ENCODE measurements at places on chromosomes 11 and 22.

DNA sequence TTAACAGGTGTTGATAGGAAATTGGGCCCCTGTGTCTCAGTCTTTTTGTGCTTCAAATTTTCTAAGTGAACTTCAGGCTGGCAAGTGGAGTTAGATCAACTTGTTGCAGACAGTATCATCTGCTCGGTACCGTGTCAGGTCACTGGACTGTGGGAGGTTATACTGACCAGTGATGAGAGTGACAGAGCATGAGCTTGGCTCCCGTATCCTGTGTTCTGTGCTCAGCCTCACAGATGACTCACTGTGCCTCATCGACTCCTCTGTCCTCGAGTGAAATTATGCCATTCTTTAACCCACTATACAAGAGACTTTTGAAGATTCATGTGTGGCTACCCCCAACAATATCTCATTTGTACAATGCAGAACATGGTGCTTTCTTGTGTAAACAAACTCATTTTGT is 7.9 kb downstream of the GRAP2 start:
- DNase-seq, result no peak

- DNase-seq, result no peak
Measured at GRCh38 chr11:108498816-108499408, 728 bp upstream of the POGLUT3 start.

DNA sequence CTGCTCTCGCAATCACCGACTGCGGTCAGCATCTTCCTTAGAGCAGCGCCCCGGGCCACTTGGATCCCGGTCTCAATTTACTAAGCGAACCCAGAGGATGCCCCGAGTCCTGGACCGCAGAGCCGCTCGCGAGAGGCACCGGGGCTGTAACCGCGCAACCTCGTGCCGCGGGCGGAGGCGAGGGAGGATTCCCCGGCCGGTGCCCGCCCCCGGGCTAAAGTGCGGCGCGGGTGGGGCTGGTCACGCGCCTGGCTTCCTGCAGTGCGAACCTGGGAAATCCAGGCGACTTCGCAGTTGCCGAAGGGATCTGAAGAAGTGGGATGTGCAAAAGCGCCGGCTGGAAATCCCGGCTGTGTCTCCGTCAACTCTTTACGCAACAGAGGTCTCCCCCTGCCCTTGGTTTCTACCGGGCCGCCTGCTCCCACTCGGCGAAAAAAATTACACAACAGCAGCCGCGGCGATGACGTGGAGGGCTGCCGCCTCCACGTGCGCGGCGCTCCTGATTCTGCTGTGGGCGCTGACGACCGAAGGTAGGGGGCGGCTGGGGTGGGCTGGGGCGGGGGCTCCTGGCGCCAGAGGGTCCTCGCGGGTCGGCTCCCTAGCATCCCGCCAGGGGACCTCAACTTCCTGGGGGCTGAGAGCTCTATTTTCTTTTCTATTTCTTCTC is at the start of gene NCR3LG1:
Gene NCR3LG1, plus strand, starts transcription at position 291 of the 667 bp plus-strand sequence. Its CDS starts 170 bp downstream, at position 461.
- peak; percentile 25 for DNase-seq

- DNase-seq, result no peak
Measured at GRCh38 chr11:47393163-47394049, 15.0 kb upstream of the SLC39A13 start.

DNA sequence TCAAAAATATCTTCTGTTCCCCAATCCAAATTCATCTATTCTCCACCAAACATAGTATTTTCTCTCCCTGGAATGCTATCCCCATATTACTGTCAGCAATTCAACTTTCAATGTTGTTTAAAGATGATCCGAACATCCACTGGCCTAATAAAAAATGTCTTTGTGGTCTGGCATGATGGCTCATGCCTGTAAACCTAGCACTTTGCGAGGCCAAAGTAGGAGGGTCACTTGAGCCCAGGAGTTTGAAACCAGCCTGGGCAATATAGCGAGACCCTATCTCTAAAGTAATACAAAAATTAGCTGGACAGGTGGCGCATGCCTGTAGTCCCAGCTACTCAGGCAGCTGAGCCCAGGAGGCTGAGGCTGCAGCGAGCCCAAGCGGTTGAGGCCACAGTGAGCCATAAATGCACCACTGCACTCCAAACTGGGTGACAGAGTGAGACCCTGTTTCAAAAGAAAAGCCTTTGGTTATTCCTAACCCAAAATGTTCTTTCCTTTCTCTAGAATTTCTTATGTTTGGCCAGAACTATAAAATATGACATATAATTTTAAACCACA is 29.8 kb downstream of the SIK3 start:
- DNase-seq, result no peak

GRCh38 chr22:50089682-50090411 is at the start of gene MOV10L1:
Gene MOV10L1 (plus strand): TSS chr22:50090006. CDS start chr22:50090089, 83 bp downstream.
- DNase-seq, result no peak

DNA sequence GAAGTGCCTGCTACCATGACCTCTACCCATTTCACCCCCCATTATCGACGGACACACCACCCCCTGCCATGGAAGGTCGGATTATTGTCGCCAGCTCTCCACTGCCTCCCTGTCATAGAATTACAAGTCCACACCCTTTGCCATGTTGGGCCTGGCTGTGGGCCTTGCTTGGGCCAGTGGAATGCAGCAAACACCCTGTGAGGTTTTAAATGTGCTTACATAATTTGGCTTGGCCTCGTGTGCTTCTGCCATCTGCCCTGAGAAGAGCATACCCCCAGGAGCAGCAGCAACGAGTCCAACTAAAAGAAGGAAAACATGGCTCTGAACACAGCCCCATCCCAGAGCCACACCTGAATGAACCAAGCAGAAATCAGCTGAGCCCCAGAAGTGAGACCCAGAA is 94.1 kb upstream of the PRDM11 start:
- DNase-seq, result no peak

DNA sequence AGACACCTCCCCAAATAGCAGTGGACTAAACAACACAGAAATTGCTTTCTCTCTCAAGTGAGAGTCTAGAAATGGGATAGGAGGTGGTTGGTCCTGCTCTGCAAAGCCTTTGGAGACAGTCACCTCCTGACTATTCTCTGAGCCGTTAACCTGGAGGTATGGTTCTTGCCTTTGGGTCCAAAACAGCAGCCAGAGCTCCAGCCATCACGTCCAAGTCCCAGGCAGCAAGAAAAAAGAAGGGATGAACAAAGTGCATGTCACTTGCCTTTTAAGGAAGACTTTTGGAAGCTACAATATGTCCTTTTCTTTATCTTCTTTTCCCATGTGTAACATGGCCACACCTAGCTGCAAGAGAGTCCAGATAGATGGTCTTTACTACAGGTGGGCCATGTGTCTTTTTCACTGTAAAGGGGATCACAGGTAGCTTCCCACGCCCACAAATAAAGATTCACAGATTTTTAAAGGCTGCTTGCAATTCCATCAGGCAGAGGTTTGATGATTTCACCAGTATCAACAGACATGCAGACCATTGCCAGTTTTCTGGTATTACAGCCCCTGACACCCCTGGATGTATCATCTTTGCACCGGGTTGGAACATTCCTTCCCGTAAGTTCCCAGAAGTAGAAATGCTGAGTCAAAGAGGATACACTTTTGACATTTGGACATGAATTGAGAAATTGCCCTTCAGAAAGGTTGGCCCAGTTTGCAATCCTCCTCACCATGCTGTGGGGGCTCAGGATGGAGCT is 66.0 kb downstream of the MYEOV start:
- no peak for DNase-seq

GRCh38 chr22:40718250-40719204 is 39.2 kb downstream of the MCHR1 start:
- DNase-seq, result no peak

GRCh38 chr22:22943521-22944267 is 56.1 kb downstream of the IGLL5 start:
- DNase-seq, result no peak

- DNase-seq, result no peak
Measured at GRCh38 chr11:126059238-126059781, 3.4 kb downstream of the CDON start.

DNA sequence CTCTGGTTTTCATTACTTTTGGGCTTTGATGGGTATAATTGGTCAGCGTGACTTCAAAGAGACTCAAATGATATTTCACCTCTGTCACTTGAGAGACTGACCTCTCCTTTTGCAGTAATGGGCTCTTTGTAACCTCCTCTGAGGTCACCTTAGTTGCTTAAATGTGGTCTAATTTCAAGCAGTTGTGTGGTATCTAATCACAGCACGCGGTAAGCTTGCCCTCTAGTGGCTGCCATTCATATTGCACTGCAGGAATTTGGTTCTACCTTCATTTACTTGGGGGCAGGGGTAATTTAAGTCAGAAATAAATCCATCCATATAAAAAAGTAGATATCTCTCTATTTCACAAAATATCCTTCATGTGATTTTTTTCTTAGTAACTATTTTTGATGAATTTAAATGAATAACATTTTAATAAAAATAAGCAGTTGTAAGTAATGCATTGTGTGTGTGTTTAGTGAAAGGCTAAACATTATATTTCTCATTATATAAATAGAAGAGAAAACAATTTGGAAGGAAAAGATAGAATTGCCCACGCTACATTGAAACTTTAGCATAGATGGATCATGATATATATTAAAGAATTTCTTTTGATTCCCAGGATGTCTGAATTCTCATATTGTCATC is 55.0 kb upstream of the ANO3 start:
- DNase-seq, result peak; percentile 69

DNA sequence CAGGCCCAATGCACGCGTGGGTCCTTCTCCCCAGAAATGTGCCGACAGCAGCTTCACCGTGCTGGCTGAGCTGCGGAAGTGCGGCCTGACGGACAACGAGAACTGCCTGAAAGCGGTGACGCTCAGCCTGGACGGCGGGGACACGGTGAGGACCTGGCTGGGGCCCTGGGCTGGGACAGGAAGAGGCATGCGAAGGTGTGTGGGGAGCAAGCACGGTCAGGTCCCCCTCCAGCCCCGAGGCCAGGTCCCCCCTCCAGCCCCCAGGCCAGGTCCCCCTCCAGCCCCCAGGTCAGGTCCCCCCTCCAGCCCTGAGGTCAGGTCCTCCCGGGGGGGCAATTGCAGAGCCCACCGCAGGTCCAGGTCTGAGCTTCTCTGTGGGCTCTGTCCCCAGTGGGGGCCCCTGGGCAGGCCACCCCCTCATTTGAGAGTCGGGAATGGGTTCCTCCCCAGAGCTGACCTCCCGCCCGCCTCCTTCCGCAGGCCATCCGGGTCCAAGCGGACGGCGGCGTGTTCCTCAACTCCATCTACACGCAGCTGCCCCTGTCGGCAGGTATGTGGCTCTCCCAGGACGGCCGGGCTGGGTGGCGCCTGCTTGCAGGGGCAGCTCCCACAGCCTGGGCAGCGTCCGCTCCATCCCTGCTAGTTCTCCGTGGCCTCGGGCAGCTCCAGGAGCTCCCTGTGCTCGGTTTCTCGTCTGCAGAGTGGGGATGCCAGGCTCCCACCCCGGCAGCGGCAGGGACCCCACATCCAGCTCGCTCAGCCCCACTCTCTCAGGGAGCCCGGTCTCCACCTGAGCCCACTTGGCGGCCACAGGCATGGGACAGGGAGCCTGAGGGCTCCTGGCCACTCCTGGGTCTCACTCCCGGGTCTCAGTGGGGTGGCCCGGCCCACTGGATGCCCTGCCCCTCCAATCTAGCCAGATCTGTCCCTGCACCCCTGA is 7.9 kb downstream of the MUC5B start:
- no peak for DNase-seq

GRCh38 chr22:32803020-32803737 is 1.7 kb downstream of the TIMP3 start:
- no peak for DNase-seq

DNA sequence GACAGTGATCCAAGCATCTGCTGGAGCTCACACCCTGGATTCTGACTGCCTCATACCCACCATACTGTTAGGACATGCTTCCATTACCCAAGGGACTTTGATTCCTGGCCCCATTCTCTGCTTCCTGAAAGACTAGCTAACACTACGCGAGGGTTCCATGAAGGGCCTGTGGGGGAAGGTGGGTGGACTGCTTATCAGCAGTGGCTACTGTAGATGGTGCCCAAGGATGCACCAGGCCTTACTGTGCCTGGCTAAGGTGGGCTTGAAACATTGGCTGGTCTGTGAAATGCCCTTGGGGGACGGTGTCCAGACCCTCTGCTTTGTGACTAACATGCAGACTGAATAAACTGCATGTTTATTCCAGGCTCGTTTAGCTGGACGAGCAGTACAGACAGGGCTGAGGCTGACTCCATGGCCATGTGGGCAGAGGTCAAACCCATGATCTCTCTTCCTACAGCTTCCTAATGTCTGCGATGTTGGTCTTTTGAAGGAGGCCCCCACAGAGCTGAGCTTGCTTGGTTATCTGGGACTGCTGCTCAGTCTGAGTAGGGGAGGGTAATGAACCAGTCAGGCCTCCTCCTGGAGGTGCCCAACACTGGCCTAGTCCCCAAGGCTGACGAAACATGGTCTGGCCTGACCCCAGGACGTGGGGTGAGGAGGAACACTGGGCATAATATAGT is 48.3 kb upstream of the PHOX2A start:
- DNase-seq, result no peak

DNA sequence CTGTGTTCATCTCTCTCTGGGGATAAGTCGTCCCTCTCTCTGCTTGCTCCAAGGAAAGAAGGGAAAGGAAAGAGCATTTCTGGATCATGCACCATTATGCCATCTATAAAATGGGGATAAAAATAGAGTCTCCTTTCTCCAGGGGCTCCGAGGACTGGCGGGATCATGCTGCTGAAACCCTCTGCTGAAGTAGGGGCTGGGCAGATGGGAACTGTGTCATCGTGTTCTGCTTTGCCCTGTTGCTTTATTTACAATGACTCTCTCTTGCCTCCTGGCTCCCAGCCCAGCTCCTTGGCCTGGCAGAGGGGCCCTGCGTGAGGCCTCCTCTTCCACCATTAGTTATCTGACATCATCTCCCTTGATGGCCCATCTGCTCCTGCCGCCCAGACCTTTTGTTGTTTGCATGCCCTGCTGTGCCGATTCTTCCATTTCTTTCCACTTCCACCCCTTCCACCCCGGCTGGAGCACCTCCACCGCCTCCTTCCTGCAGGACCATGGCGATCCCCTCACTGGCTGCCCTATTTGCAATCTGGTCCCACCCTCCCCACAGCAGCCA is 200.9 kb downstream of the MYO18B start:
- DNase-seq, result no peak

DNA sequence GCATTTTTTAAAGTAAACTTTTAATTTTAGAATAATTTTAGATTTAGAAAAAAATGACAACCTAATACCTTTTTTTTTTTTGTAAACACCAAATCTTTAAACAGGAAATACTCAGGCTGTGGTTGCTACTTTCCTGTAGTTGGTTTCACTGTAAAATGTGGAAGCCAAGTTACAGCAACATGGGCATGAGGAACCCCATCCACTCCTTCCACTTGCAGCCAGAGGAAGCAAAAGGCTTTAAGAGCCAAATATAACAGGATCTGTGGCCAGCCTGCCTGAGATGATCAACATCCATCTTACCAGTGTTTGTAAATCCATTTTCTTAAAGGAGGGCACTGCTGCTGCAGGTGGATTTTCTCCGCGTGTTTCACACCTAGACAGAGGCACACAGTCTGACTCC is 66.2 kb downstream of the TNRC6B start:
- DNase-seq, result no peak

GRCh38 chr11:1881442-1882264 is 10.0 kb downstream of the PRR33 start:
- no peak for DNase-seq

- DNase-seq, result no peak
Measured at GRCh38 chr11:109249597-109249996, 172.4 kb upstream of the C11orf87 start.

DNA sequence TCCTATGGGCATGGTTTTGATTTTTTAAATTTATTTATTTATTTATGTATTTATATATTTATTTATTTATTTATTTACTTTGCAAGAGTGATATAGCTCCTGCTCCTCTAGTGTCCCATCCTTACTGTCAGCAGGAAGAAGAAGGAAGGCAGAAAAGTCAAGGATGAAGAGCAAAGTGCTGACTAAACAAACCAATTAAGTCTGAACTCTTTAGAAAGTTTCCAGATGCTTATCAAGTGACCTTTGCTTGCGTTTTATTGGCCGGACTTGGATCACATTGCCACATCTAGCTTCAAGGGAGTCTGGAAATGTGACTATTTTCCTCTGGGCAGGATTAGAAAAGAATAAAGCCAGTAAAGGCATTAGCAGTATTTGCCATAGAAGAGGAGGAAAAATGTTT is 8.7 kb upstream of the OR4B1 start:
- no peak for DNase-seq

Measured in neural crest cell (in vitro differentiated cells).